Stimulated activated CD8-positive, alpha-beta memory T cell treated with anti-CD3 and anti-CD28 coated beads, Interleukin-4, amount 100 ng/mL, for 1 hour (primary cell): ENCODE measurements at places on chromosomes 3 and 15.

DNA sequence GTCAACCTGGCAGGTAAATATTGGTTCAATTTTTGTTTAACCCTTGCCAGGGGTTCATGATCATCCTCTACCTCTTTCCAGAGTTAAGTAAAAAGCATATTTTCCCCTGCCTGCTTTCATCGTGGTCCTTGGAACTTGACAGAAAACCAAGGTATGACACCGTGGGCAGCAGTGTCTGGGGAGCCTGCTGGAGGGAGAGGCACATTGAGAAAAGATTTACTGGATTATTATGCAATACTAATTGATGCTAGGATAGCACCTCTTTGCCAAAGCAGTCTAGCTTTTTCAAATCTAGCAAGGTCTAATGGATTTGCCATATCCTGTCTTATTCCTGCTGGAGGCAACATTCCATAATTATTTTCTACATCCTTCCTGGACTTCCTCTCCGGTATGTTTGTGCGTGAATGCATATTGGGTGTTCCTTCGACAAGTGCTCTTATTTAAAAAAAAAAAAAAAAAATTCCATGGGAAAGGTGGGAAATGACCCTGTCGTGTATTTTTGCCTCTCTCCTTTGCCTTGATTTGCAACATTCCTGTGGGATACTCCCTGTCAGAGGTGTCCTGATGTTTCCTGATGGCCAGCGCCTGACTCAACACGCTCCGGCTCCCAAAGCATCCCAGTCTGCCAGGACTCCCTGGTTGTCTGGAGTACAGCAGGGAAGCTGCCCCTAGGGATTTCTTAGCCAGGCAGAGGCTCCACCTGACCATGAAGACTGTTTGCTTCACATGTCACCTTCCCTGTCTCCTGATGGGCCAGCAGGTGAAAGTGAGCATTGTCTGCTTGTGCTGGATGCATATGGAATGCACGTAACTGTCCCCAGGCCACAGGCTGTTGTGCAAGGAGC lies 6.3 kb downstream of the BHLHE40 start:
- DNase-seq, result no peak

DNA sequence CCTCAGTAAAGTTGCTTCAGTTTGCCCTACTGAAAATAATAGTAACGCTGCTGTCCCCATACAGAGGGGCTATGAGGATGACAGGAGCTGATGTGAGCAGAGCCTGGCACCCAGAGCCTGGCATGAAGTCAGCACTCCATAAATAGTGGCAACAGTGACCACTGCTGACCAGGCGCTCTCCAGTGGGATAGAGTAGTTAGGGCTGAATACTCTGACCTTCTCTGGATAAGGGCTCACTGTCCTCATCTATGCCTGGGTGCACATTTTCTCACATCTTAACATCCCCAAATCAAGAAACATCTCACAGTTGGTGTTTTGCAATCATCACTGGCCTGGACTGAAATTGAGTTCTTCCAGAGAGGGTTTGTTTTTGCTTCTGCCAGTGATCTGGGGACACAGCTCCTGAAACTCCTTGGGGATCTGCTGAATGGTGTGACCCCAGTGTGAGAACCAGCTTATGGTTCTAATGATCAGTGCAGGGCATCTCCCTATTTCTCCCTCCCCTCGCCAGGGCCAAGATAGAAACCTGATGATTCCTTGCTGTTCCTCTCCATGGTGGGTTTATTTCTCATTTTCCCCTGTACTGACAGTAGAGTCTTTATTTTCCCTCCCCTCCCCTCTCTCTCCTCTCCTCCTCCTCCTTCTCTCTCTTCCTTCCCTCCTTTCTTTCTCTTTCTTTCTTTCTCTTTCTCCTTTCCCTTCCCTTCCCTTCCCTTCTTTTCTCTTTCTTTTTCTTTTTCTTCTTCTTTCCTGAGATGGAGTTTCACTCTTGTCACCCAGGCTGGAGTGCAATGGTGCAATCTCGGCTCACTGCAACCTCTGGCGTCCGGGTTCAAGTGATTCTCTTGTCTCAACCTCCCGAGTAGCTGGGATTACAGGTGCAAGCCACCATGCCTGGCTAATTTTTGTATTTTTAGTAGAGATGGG lies 3.5 kb upstream of the PCSK6 start:
- no peak for DNase-seq

GRCh38 chr3:48435774-48436476 lies 4.0 kb downstream of the CCDC51 start:
- DNase-seq, result peak; percentile 67

DNA sequence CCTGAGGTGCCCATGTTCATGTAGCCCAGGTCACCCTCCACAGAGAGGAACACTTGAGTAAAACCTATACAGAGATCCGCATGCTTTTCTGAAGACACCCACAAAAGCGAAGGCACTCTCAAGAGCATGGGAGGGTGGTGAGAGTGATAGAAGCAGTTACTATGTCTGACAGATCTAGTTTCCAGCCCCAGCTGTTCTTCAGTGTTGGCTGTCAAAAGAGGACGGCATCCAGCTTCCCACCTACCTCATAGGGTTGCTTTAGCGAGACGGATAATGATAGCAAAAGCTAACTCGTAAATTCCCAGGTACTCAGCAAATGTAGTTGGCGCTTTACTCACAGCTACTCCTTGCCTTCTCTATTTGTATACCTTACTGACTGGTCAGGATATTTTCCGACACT lies 3.0 kb upstream of the MEX3B start:
- DNase-seq, result no peak

DNA sequence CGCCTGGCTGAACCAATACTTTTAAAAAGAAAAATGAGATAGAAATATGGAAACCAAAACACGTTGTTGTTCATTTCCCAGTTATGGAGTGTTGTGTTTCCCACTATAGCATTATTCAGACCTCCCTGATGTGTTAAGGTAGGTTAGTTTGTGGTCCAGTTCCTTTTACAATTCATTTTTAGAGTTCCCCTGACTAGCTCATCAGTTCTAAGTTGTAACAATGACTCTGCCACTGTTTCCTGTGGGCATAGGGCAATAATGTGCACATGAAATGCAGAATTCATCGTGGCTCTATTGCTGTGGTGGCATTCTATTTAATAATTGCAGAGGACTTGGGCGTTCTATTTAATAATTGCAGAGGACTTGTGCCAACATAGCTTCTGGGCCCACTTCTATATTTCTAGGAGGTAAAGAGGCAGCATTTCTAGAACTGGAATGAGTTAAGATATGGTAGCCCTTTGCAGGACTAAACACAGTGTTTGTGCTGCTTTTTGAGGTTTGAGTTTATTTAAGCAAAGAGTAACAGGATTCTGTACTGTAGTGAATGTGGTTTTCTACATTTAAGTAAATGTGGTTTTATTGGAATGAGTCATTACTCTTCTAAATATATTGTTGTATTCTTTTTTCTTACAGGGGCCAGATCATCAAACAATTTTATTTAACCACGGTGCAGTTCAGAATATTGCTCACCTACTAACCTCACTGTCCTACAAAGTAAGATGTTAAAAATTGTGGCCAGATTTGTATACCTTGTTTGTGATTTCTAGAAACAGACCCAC lies 47.5 kb downstream of the ARMC8 start:
- no peak for DNase-seq

DNA sequence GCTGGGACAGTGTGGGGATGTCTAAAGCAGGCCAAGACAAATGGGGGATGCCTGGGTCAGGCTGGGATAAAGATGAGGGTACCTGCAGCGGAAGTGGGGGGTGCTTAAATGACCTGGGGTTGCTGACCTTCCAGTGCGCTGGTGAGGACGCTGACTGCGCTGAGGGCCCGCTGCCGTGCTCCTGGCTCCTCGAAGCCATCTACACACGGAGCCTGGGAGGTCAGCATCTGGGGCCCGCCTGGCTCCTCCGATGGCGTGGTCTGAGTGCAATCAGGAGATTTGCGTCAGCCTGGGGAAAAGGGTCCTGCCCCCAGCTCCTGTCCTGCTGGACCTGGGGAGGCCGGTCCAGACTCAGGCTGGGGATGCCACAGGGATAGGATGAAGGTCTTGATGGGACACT lies 50.7 kb downstream of the SCN5A start:
- no peak for DNase-seq

DNA sequence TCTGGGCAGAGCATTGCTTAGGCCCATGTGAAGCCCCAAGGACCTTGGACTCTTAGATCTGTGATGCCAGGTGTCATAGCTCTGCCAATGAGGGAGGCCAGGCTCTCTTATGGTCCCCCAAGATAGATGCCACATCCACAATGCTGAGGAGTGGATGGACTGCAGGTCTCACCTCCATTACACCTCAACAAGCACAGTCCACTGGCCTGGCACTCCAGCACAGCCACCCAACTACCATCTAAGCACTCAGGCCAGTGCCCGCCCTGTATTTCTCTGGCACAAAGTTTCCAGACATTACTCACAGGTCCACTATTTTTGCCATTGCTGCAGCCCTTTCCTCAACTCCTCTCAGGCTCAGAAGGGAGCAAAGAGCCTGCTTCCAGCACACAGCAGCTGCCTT lies 613.5 kb upstream of the EPHA6 start:
- DNase-seq, result no peak

DNA sequence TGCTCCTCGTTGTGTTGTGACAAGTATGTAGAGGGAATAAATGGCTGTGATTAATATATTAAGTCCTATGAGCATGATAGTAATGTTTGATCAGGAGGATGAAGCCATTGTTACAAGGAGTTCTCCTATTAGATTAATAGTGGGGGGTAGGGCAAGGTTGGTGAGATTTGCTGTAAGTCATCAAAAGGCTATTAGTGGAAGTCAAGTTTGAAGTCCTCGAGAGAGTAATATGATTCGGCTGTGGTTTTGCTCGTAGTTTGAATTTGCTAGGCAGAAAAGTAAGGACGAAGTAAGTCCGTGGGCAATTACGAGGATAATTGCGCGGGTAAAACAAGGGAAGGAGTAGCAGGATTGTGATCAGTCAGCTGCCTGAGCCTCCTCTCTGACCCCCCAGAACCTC lies 26.0 kb upstream of the BUB1B start:
- DNase-seq, result no peak

DNA sequence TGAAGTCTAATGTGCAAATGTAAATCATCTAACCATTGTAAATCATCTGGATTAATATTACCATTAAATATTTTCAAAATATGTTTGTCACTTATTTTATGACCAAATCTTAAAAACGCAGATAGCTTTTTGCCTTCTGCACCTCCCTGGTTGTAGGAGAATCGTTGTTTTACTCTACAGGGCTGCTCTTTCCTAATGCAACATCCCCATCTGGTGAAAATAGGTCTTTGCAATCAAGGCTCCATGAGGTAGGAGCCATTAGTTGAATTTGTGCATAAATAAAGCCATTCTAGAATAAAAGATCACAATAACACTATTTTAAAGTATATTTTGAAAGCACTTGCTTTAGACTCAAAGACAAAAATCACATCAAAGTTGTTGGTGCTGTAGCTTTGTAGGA lies 535.6 kb upstream of the AGTR1 start:
- no peak for DNase-seq
